ENCODE measurements at places on chromosomes 16 and 17.

- DNase-seq, result peak; percentile 38
Observed at GRCh38 chr16:30356401-30357084, 1.4 kb upstream of the CD2BP2 start.

GRCh38 chr16:57648581-57649442 lies 19.3 kb upstream of the ADGRG3 start:
- DNase-seq, result peak; percentile 64

- DNase-seq, result no peak
Observed at GRCh38 chr17:77679589-77679988, 278.9 kb upstream of the TNRC6C start.

- no peak for DNase-seq
Observed at GRCh38 chr17:50768346-50768761, 1.0 kb upstream of the ANKRD40CL start.

GRCh38 chr16:67206838-67207248 lies 7.9 kb downstream of the ELMO3 start:
- DNase-seq, result no peak

- DNase-seq, result no peak
Observed at GRCh38 chr16:89584768-89585549, 9.4 kb downstream of the CPNE7 start.

DNA sequence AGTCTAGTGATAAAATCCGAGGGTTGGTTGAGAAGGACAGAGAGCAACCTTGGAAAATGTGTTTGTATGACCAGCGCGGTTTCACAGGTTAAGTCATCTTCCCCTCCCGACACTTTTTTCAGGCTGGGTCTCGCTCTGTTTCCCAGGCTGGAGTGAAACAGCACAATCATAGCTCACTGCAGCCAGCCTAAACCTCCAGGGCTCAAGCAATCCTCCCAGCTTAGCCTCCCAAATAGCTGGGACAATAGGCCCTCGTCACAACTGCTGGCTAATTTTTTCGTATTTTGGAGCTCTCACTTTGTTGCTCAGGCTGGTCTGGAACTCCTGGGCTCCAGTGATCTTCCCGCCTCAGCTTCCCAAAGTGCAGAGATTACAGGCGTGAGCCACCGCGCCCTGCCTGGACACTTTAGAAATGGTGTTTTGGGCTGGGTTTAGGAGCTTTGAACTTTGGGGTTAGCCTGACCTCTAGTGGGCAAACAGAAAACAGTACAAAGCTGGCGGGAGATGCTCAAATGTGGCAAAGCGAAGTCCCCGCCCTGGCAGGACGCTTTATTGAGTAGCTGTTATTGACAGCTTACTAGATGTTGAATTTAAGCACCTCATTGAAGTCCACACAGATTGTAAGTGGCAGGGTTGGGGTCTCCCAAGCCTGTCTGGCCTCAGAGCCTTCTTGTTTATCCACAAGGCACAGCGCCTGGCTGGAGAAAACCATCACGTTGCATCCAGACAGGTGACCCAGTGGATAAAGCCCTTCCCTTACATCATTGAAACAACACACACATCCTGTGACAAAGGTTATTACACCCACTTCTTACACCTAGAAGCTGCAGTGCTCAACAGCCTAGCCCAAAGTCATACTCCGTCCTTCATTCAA lies 34.7 kb upstream of the RBBP6 start:
- DNase-seq, result peak; percentile 24

GRCh38 chr17:37490022-37490587 lies 414 bp downstream of the DUSP14 start:
- no peak for DNase-seq

DNA sequence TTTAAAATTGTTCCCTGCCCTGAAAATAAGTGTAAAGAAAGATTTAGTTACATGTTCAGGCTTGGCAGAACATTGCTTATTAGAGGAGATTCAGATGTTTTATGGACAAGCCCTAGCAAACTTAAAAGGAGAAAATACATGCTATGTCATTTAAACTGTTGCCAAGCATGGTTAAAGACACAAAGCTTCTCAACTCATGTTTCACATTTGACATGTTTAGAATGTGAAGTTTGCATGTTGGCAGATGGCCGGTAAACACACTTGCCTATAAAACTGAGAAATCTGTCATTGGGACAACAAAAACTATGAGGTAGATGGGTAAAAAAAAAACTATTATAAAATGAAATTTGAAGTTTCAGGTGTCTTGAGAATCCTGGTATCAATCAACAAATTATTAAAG lies 5.8 kb downstream of the KRTAP29-1 start:
- no peak for DNase-seq

DNA sequence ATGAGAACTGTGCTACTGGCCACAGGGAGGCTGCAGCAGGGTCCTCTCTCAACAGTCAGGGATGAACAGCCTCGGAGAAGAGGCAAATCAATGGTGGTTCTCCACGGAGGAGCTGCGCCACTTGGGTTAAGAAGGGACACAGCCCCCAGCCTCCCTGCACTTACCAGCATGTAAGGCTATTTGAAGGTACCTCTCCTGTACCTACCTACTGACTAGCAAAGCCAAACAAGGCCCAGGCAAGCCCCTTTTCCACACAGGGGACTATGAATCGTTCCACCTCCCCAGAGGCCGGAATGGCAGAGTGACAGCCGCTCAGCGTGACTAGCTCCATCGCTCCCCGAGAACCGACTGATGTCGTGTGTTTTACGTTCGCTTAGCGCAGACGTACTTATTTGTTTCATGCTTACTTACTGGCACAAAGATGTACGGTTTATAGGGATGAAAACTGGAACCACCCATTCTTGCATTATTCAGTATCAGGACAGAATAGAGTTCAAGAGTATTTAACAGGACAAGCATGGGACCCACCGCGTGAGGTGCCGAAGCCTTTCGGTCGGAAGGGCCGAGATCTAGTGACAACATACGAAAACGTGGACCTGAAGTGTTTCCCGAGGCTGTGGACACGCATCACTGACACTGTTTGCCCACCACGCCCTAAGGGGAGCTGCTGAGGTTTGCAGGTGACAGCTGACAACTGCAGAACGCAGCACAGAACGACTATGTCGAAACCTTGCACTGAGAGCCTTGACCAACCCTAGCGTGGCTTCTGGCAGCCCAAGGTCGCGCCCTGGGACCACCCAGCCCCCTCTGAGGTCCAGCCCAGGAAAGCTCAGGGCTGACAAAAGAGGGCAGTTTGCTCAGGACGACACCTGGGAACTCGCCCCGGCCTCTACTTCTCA lies 1.0 kb downstream of the TEPSIN start:
- DNase-seq, result no peak

DNA sequence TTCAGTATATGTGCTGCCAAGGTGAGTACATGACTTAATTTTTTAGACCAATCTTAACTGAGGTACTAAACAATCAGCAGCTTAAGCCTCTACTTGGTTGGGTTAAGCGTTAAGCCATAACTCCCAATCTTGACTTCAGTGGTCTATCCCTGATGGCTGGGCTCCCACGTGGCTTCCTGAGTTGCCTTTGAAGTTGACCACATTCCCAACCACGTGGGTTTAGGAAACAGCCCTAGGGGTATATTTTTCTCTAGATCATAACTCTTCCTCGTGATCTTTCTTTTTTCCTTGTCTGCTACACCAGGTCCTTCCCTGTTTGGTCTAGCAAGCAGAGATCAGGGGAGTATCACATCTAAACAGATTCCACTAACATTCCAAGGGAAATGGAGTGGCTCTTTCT lies 20.1 kb upstream of the PIRT start:
- no peak for DNase-seq

DNA sequence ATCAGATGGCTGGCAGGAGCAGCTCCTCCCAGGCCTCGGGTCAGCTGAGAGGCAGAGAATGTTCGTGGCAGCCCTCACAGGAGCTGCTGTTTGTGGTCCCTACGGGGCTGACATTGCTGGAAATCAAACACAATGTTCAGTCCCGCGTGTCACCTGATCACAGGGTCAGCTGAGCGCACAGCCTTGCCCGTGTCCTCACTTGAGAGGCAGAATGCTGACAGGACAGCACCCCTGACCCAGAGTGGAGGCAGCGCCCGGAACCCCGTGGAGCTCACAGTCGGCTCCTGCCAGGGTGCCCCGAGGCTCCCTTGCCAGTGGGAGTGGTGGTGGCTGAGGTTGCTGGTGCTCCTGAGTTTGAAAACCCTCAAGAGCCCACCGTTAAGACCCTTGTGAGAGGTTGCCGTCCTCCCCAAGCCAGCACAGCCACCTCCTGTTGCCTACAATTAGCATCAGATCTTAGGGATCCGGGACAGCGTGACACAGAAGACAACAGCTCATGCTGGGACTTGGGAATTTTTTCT lies 3.6 kb upstream of the CHMP6 start:
- no peak for DNase-seq

- no peak for DNase-seq
Observed at GRCh38 chr17:81386141-81386645, 9.1 kb upstream of the BAHCC1 start.

DNA sequence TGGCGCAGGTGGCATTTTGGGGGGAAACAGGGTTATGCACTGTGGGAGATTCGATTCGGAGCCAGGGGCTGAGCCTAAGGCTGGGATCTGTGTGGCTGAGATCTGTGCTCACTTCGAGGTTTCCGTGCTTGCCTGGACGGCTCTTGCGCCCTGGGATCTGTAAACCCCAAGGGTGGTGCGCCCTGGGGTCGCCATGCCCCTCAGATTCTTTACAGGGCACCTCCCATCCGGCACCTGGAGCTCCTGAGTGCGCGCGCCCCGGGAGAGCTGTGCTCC lies 377 bp downstream of the SLC13A5 start:
- DNase-seq, result no peak

- DNase-seq, result no peak
Observed at GRCh38 chr16:66475232-66475631, 48.1 kb downstream of the BEAN1 start.

GRCh38 chr17:75428543-75429469 lies 23.3 kb upstream of the GRB2 start:
- DNase-seq, result peak; percentile 9

DNA sequence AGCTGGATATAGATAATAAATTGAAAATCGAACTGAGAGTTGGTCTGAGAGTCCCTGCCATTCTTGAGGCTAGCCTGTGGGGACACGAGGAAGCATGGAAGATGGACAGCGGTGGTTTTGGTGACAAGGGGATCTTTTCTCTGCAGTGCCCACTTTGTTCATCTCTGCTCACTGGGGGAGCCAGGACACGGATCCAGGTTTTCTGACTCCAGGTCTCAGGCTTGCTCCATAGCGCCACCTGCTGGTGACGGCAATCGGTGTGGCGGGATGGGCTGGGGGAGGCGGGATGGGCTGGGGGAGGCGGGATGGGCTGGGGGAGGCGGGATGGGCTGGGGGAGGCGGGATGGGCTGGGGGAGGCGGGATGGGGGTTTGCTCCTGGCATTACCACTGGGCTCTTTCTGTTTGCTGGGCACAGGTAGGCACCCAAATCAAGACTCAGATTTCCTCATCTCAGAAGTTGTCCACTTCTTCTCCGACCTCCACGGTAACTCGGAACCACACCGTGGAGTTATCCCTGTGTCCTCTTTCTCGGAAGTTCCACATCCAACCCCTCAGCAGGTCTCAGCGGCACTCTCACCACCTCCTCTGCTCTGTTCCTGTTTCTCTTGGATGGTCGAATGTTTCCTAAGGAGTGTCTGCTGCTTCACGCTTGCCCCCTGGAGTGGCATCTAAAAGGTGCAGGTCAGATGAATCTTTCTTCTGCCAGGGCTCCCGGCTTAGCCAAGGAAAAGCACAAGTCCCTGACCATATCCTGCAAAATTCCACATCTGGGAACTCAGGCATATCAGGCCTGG lies 142.4 kb downstream of the CYLD start:
- no peak for DNase-seq

DNA sequence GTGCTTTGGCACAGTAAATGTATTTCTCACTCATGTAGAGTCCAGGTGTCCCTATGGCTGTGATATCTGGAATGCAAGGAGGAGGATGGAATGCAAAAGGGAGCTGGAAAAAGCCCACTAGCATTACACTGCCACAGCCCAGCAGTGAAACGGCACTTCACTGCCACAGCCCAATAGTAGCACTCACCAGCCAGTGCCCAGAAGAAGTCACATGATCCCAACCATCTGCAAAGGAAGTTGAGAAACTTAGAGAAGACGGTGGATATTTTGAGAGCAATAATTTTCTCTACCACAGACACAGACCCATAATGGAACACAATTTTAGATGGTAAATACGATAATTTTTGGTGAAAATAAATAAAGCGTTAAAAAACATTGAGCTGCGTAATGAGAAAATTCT lies 51.8 kb downstream of the C16orf82 start:
- DNase-seq, result no peak

- peak; percentile 45 for DNase-seq
Observed at GRCh38 chr16:4272114-4272956, 488 bp downstream of the TFAP4 start.

GRCh38 chr17:75959051-75959838 lies 18.4 kb upstream of the FBF1 start:
- no peak for DNase-seq

DNA sequence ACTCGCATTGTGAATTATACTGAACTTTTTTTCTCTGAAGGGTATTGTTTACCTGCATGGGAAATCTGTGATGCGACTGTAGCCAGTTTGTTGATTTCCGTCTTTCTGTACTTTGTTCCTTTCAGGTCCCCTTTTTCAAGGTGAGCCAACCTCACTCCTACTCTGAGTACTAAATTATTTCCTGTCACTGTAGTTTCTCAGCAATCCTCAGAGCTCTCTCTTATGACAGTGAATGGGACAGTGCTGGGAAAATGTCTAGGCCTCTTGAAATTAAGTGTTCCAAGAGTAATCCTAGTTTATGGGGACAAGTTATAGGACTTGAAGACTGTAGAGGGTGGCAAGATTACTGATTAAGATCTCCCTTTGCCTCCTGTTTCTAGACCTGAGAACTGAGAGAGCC lies 167.6 kb downstream of the CNTNAP4 start:
- DNase-seq, result no peak

GRCh38 chr16:89658221-89658879 lies 714 bp downstream of the SPATA33 start:
- no peak for DNase-seq

GRCh38 chr17:17028059-17028877 lies 14.0 kb upstream of the MPRIP start:
- DNase-seq, result no peak

- no peak for DNase-seq
Observed at GRCh38 chr17:7579001-7579833, at the start of gene CD68. CD68 (plus strand) TSS chr17:7579638; CDS start chr17:7579678, 40 bp downstream.

GRCh38 chr16:69762814-69763598 lies 874 bp downstream of the WWP2 start:
- DNase-seq, result no peak

DNA sequence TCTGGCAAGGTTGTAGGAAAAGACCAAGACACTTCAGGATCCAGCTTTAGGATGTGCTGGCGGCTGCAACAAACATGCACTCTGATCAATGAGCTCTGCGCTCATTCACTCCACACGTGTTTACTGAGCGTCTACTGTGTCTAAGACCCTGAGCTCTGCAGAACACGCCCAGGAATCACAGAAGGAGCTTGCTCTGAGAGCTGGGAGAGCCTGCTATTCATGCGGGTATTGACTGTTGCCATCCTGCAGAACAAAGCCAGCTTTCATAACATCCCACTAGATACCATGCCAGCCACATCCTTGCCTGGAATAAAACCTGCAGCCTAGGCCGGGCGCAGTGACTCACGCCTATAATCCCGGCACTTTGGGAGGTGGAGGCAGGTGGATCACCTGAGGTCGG lies 44.1 kb downstream of the NXN start:
- DNase-seq, result no peak
